ENCODE measurements at places on chromosomes 4 and X.

- no peak for DNase-seq
These were observed 40.4 kb downstream of the MAGEB17 start for GRCh38 chrX:16207634-16208033.

DNA sequence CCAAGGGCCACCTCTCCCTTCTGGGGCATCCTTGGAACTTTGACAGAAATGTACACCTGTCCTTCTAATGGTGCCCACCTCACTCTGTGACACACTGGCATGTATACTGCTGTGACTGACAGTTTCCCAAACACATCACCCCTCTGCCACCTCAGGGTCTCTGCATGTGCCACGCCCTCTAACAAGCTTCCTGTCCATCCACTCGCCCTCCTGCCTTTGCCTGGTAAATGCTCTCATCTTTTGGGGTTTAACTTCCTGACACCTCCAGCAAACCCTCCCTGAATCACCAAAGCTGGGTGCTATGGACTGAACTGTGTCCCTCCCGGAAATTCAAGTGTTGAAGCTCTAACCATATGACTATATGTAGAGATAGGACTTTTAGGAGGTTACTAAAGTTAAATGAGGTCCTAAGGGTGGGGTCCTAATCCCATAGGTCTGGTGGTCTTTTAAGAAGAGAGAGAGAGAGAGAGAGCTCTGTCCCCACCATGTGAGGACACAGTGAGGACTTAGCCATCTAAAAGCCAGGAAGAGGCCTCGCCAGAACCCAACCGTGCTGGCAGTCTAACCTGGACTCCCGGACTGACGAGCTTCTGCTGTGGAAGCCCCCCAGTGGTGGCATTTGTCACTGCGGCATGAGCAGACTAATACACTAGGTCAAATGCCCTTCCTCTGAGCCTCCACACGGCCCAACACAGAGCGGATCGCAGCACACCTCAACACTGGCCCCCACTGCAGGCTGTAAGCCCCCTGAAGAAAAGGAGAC, 95.6 kb downstream of the AFAP1 start:
- DNase-seq, result peak; percentile 36

DNA sequence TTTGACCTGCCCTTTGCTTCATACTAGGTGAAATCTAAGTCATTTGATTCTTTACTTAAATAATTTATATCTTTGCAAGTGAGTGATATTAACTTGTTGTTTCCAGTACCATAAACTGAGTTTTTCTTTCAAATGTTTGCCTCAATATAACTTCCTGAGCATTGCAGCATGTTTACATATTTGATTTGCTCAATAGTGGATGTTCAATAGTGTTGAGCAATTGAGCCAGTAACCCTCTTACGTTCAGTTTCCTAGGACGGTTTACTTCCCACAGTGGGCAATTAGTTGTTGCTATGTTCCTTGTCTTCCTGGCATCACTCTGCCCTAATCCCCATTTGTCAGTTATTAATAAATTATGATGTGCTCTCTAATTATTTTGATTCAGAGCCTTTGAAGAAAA, 278.5 kb downstream of the EPHA5 start:
- no peak for DNase-seq

DNA sequence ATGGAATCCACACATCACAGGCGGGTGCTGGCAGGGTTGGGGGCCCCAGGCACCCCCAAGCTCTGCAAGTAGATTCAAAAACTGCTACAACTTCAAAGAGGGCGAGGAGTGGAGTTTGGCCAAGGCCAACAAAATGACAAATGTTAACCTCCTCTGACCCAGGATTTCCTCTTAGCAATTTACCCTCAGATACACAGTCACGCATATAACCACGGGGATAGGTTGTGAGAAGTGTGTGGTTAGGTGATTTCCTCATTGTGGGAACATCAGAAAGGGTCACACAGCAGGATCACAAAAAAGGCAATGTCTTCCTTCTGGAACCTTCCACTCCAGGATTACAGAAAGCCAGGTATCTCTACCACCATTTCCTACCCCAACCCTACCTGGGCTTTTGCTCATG, 62.4 kb downstream of the C4orf50 start:
- DNase-seq, result no peak

DNA sequence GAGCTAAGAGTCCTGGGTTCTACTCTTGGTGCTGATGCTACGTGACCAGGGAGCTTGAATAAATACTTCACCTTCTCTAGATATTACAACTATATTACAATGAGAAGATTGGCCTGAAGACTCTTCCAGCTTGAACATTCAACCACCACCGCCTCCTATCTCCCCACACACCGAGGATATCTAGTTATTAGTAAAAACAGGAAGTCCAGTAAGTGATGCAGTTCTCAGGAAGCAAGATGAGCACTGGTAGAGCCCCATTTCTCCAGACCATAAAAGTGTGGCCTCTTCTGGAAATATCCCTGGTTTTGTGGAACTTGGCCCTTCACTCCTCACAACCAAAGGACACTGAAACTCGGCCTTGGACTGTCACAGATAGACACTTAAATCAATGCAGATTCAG, 18.5 kb downstream of the PJA1 start:
- DNase-seq, result no peak

GRCh38 chrX:50827996-50828395, 14.0 kb upstream of the SHROOM4 start:
- no peak for DNase-seq

- no peak for DNase-seq
These were observed 248.3 kb upstream of the GATB start for GRCh38 chr4:152009031-152009670.

DNA sequence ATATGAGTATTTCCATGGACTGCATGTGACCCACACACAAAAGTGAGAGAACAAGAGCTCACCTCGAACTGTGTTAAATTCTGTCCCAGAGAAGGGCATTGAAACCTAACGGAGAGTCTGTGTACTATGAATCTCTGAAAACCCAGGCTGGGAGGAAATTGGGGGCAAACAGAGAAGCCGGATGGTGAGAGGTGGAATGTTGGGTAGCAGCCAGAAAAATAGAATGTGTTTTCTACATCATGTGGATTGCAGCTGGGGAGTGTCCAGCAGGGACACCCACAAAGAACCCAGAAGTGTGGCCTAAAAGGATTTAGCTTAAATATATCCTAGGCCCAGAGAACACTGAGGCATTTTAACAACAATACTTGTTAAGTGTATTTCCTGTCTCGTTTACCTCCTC, 38.6 kb downstream of the MND1 start:
- no peak for DNase-seq

- DNase-seq, result no peak
These were observed 30.9 kb downstream of the FAM9B start for GRCh38 chrX:9003041-9003440.

GRCh38 chrX:103845165-103845653, 13.2 kb upstream of the RAB9B start:
- peak; percentile 6 for DNase-seq

GRCh38 chr4:106364282-106364681, 4.3 kb downstream of the GIMD1 start:
- DNase-seq, result no peak

GRCh38 chr4:38606587-38606905, 57.5 kb upstream of the KLF3 start:
- no peak for DNase-seq

DNA sequence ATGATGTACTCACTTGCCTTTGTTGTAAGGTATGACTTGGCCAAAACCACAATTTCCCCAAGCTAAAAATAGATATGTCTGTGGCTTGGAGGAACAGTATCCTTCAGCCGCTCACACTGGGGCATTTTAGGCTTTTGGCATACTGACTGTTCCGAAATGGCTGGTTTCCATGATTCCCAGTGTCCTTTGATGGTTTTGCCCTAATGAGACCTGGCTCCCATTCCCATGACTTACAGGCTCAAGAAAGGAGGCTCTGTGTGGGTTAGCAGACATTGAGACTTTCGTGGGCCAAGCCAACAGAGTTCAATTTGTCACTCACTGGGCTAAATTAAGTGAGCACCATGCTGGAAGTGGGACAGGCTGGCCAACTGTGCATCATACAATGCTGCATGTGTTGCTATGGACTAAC, 150.6 kb downstream of the CEP135 start:
- no peak for DNase-seq

- DNase-seq, result peak; percentile 6
These were observed at the start of gene TEC for GRCh38 chr4:48268956-48269860. TEC (minus strand) TSS chr4:48269838; CDS start chr4:48228614, 41,224 bp downstream.

- DNase-seq, result no peak
These were observed 40.9 kb upstream of the GYPA start for GRCh38 chr4:144181391-144181790.

DNA sequence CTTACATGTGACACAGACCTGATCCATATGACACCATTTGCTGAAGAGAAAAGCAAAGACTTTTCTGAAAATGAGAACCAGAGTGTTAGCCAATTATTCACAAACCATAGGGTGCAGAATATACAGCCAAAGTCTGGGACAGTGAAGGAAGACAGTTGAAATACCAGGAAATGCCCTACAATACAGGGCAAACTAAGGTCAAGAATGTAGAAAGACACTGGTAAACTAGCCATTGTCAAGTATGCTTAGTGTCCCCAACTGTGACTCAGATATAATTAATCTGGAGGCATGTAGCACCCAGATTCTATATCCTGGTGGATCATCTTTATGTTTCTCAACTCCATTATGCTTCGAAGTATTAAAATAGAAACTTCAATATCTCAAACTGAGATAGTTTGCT, 200.9 kb upstream of the FSTL5 start:
- no peak for DNase-seq

GRCh38 chr4:184719407-184719806, 14.5 kb downstream of the CENPU start:
- no peak for DNase-seq

GRCh38 chr4:20292739-20293138, 41.0 kb downstream of the SLIT2 start:
- DNase-seq, result no peak

GRCh38 chrX:24243692-24244091, 70.2 kb downstream of the SUPT20HL2 start:
- DNase-seq, result no peak

DNA sequence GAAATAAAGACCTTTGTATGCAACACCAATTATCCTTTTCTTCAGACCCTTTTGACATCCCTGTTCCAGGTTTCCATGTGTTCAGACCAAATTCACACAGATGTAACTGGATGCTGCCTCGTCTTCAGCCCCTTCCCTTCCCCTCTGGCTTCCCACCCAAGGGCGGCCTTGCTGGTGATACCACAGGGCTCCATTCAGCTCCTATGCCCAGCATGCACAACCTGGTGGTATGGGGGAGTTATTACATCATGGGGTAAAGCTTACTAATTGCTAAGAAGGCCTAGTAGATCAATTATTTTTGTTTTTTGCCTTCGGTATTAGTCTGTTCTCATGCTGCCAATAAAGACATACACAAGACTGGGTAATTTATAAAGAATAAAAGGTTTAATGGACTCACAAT, 317.0 kb upstream of the CXXC4 start:
- DNase-seq, result no peak

- no peak for DNase-seq
These were observed 379.5 kb upstream of the MAD2L1 start for GRCh38 chr4:120446051-120446567.

- no peak for DNase-seq
These were observed 35.4 kb downstream of the SEL1L3 start for GRCh38 chr4:25827373-25827772.

DNA sequence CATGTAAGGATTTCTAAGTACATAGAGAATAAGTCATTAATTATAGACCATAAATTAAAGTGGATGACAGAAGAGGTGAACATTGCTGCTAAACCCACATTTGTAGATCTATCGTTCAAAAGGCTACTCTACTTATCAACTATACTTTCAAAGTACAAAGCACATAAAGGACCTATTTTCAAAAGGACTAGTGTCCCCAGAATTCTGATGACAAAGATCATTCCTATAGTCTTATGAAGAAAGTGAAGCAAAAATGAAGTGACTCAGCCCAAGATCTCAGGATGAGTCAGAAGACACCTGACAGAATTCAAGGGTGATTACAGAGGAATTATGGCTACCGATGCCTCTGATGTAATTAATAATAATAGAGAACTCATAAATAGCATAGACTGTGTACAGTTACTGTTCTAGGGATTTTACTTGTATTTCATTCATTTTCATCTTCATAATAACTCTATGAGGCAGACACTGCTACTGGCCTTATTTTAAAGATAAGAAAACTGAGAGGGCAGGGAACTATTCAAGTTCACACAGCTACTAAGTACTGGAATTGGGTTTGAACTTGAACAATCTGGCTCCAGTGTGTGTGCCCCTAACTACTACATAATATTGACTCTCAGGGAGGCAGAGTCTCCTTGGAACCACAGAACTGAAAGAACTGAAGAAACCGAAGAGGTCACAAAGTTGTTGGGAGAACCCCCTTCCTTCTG, 17.1 kb downstream of the USP46 start:
- DNase-seq, result no peak

- no peak for DNase-seq
These were observed 45.4 kb downstream of the CEP135 start for GRCh38 chr4:55993994-55994663.

DNA sequence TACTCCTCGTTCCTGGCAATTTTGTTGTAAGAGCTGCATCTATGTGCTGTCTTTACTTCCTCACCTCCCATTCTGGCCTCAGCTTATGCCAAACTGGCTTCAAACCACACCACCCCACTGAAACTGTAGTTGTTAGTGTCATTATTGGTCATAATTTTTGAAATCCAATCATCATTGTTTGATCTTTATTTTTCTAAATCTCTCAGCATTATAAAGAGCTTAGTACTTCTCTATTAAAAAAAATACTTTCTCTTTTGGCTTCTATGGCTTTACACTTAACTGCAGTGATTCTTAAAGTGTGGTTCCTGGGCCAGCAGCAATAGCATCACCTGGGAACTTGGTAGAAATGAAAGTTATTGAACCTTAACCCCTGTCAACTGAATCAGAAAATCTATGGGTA, 83.5 kb upstream of the GRPR start:
- no peak for DNase-seq

DNA sequence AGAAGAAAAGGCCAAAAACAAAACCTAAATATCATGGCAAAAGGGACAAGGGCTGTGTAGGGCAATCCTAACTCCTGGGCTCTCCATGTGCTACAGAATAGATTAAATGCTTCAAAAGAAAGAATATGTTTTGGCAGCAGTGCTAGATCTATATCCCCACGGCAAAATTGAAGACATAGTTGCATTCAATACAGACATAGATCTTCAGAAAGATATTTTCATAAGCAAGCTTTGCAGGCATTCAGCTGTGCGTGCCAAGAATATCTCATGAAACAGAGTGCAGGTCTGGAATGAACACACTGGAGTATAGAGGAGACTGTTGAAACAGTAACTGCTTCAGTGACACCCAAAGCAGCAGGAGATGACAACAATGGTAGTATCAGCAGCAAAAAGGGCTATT, 1476.9 kb downstream of the ARAP2 start:
- no peak for DNase-seq

All from stimulated activated CD8-positive, alpha-beta memory T cell treated with anti-CD3 and anti-CD28 coated beads, Interleukin-12 subunit alpha, Interleukin-12 subunit beta, amount 100 ng/mL, for 4 hours (primary cell).